ENCODE measurements at places on chromosomes 4 and X.

- DNase-seq = no peak
Observed at GRCh38 chrX:8455557-8455956, 9.1 kb upstream of the VCX3B start.

GRCh38 chrX:150338615-150339014, 24.5 kb upstream of the MAMLD1 start:
- DNase-seq = no peak

DNA sequence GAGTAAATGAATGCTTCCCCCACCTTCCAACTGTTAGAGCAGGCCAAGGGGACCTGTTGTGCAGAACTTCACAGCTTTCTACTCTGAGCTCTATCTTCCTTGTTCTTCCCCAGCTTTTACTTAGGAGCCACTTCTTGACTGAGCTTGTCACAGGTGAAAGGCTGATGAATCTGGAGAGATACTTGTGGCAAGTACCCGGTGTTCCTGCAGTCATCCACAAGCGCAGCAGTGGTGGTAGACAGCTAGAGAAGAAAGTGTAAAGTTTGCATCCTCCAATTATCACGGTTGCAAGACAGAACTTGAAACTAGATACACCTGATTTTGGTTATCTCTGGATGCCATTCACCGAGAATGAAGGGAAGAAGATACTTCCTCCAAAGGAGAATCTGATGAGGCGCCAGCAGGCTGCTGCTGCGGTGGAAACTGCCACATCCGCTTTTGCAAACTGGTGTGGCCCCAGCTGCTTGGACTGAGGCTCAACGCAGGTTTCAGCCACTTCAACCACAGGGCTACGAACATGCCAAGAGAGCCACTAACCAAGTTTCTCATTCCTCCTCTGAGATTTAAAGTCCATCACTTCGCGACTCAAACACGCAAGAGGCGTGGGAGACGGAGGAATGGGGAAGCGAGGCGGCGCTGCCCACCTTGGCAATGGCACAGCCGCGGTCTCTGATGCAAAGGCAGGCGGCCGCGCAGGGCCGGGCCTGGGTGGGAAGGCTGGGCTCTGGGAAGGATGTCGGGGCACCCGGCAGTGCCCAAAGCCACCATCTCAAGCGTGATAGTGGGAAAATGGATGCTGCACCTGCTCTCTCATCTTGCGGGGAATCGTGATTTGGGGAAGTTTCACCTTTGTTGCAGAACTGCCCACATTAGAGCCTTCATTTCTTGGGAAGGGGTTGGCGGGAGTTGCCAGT, 1.3 kb upstream of the FHIP1A start:
- no peak for DNase-seq

DNA sequence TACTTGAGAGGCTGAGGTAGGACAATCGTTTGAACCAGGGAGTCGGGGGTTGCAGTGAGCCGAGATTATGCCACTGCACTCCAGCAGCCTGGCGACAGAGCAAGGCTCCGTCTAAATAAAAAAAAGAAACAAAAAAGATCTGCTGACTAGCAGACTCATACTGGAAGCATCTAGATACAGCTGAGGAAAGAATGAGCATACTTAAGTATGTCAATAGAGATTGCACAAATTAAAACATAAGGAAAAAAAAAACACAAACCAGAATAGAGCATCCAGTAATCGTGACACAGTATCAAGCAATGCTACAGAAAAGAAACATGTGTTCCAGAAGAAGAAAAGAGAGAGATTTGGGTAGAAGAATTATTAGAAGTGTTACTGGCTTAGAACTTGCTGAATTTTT, 105.5 kb upstream of the SPOCK3 start:
- no peak for DNase-seq

DNA sequence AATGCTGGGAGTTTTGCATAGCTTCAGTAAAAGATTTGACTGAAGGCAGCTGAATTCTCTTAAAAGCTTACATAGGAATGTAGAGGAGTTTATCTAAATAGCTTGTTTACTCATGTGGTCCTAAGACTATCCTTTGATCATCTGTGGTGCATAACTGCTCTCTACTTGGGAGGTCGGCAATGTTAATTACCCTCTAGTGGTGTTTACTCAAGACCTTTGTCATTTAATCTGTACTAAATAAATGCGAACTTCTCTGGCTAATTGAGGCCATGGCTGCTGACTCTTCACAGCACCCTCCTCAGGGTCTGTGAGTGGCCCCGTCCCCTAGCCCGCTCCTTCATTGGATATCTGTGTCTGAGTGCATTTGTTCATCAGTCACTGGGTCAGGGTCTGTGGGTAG, 13.8 kb upstream of the TMEM33 start:
- DNase-seq = no peak

GRCh38 chr4:76748649-76749048, 149.3 kb downstream of the SOWAHB start:
- DNase-seq = no peak

- no peak for DNase-seq
Observed at GRCh38 chrX:53284684-53285447, 3.5 kb upstream of the IQSEC2 start.

GRCh38 chrX:110920991-110921390, 125.4 kb upstream of the CHRDL1 start:
- DNase-seq = no peak

All from stimulated activated CD8-positive, alpha-beta memory T cell treated with anti-CD3 and anti-CD28 coated beads, Interleukin-4, amount 100 ng/mL, for 1 hour (primary cell).